ENCODE measurements at places on chromosomes 3 and 15. TPM values are rescaled to one million over a fixed set of nuclear protein-coding genes. Genes with fewer than 3 reads are reported as not detected.

The C2CD4A gene
- total RNA-seq: 0.34 TPM

The GOLGA6A gene
- total RNA-seq: not detected

GRCh38 chr3:108271626-108272025 lies 24.7 kb upstream of the HHLA2 start:
- no peak for DNase-seq

- DNase-seq: no peak
Observed at GRCh38 chr3:75737831-75738493, 47.4 kb downstream of the ZNF717 start.

DNA sequence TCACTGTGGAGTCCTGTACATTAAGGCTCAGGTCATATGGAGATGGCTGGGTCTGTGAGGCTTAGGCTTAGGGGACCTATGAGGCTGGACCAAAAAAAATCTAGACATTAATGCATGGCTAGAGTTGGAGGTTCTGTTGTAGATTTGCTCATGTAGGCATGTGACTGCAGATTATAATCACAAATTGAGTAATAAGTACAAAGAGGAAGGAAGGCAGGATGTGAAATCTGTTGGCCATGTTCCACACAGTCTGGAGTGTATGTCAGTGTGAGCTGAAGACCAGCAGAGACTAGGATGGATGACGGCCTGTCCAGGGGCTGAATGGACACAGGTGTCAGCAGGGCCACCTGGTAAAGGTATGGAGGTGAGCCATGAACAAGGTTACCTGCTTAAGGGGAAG lies at the start of gene ST3GAL6:
TSS of gene ST3GAL6 (plus strand) at position 265 of the 400 bp plus-strand sequence. CDS start 5,101 bp downstream, outside the sequence.
- DNase-seq: peak; percentile 39

The PRRT3 gene
- total RNA-seq: 1.8 TPM

DNA sequence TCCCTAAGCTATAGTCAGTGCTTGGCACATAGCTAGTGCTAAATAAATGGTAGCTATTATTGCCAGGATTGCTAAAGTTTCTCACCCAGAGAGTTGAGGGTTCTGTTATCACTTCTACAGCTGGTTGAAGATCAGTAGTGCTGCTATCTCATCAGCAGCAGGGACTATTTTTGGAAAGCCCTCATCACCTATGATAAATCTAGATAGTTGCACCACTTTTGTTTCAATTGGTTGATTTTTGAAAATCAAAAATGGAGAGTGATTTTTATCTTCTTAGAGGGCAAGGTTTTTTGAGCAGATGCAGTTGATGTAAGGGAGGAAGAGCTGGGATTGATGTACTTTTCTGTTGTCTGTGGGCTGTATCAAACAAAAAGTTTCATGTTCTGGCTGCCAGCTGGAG lies 101.6 kb downstream of the ST6GAL1 start:
- DNase-seq: no peak

DNA sequence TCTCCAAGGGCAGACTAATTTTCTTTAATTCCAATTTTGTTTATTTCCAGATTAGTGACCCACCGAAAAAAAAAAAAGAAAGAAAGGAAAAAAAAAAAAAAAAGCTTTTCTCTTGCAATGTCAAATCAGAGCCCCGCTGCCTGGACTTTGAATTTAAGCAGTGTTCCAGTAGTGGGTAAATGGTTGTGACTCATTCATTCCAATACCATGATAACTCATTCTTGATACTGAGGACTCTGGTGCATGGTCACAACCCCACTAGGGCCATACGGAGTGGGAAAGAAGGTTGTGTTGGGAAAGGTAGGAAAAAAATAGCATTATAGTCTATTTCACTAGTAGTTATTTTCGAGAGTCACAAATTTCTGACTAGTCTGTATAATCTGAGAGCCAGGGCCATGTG lies 59.1 kb upstream of the COL8A1 start:
- peak; percentile 5 for DNase-seq

- no peak for DNase-seq
Observed at GRCh38 chr15:26757141-26757540, 15.7 kb downstream of the GABRB3 start.
